Spinal cord (tissue), 10 donors: ENCODE measurements at places on chromosomes 1 and 21. TPM values are rescaled to one million over a fixed set of nuclear protein-coding genes. Genes with fewer than 3 reads are reported as not detected.

ANGPTL3 gene
- 0.22 TPM for total RNA-seq

C1orf53 gene
- total RNA-seq = 2.4 TPM

AADACL3 gene
- not detected for total RNA-seq

LCE6A gene
- not detected for total RNA-seq

ADORA1 gene
- 11.7 TPM for total RNA-seq

STK40 gene
- 11.2 TPM for total RNA-seq

RTCA gene
- total RNA-seq = 44.5 TPM

ZMYND12 gene
- 1.3 TPM for total RNA-seq

COX20 gene
- 45.5 TPM for total RNA-seq

CFAP74 gene
- total RNA-seq = 0.59 TPM

EPB41 gene
- 66.9 TPM for total RNA-seq

GFI1 gene
- 0.44 TPM for total RNA-seq

PDZK1 gene
- 10.2 TPM for total RNA-seq

LRRC39 gene
- total RNA-seq = 7.3 TPM

MYBPH gene
- total RNA-seq = not detected

DCST1 gene
- total RNA-seq = not detected

TARBP1 gene
- total RNA-seq = 71.2 TPM

INAVA gene
- 5.7 TPM for total RNA-seq

PLA2G2D gene
- not detected for total RNA-seq

PCP4 gene
- total RNA-seq = 29.4 TPM

TIPRL gene
- 43.1 TPM for total RNA-seq

KIF21B gene
- 37.8 TPM for total RNA-seq

CYYR1 gene
- 15.5 TPM for total RNA-seq

BRWD1 gene
- 78.2 TPM for total RNA-seq

HLX gene
- 4.1 TPM for total RNA-seq

REN gene
- total RNA-seq = not detected

KCNT2 gene
- total RNA-seq = 32.3 TPM

CDC14A gene
- total RNA-seq = 13.8 TPM

PLEKHA6 gene
- 17.1 TPM for total RNA-seq

PTAFR gene
- 7.9 TPM for total RNA-seq

RGSL1 gene
- 0.11 TPM for total RNA-seq

PDC gene
- not detected for total RNA-seq

CELA3B gene
- not detected for total RNA-seq

LCE3D gene
- not detected for total RNA-seq

AZIN2 gene
- 20.6 TPM for total RNA-seq

ALPL gene
- total RNA-seq = 35.7 TPM

MATN1 gene
- total RNA-seq = 0.79 TPM

MMEL1 gene
- total RNA-seq = 2.9 TPM

C1orf105 gene
- total RNA-seq = not detected

NR5A2 gene
- 1.8 TPM for total RNA-seq

PCP4L1 gene
- 81.2 TPM for total RNA-seq

ADGRL2 gene
- total RNA-seq = 111 TPM
